ENCODE measurements at places on chromosomes 2 and 18.
A peak's percentile ranks its signal among the peaks of the same experiment; 100 is the strongest.

DNA sequence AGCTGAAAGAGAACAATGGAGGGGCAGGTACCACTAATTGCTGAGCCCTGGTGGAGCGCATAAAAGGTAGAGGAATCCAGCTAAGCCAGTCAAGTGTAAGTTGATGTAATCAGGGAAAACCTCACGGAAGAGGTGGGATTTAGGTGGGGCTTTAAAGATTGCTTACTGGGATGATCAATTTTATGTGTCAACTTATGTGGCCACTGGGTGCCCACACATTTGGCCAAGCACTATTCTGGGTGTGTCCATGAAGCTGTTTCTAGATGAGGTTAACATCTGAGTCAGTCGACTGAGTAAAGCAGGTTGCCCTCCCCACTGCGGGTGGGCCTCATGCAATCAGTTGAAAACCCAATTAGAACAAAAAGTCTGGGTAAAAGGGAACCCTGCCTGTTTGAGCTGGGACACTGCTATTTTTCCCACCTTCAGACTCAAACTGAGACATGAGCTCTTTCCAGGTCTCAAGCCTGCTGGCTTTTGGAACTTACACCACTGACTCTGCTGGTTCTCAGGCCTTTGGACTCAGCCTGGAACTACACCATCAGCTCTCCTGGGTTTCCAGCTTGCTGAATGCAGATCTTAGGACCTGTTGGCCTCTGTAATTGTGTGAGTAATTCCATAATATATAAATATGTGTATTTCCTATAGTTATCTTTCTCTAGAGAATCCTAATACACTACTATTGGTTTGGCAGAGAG is 67.3 kb downstream of the MYO5B start:
- no peak overlapping the region for H3K4me3 ChIP-seq
- no peak overlapping the region for H3K27ac ChIP-seq
- H3K4me1 ChIP-seq = no peaks in the 10 kb centered on the region
- no peaks in the 10 kb centered on the region for H3K36me3 ChIP-seq
- DNase-seq = no peak

GRCh38 chr18:22283397-22283796 is 114.0 kb downstream of the GATA6 start:
- no peak overlapping the region for H3K4me3 ChIP-seq
- H3K27me3 ChIP-seq = no peaks in the 10 kb centered on the region

GRCh38 chr2:126627643-126628042 is 28.3 kb upstream of the GYPC start:
- DNase-seq = no peak
- H3K27ac ChIP-seq = no peak overlapping the region
- no peaks in the 10 kb centered on the region for H3K27me3 ChIP-seq
- H3K4me1 ChIP-seq = no peaks in the 10 kb centered on the region

GRCh38 chr2:177489719-177490301 is 97.2 kb downstream of the AGPS start:
- no peaks in the 10 kb centered on the region for H3K4me1 ChIP-seq
- H3K4me3 ChIP-seq = no peak overlapping the region
- no peak overlapping the region for H3K27ac ChIP-seq
- no peak for DNase-seq
- no peaks in the 10 kb centered on the region for H3K27me3 ChIP-seq

- no peaks in the 10 kb centered on the region for H3K36me3 ChIP-seq
- no peak for DNase-seq
- H3K4me3 ChIP-seq = no peak overlapping the region
- H3K27ac ChIP-seq = no peak overlapping the region
Measured at GRCh38 chr2:222423186-222423585, 1.2 kb upstream of the SGPP2 start.

- H3K4me3 ChIP-seq = no peak overlapping the region
- no peak for DNase-seq
- H3K27me3 ChIP-seq = no peaks in the 10 kb centered on the region
- no peaks in the 10 kb centered on the region for H3K4me1 ChIP-seq
- H3K27ac ChIP-seq = no peak overlapping the region
- no peaks in the 10 kb centered on the region for H3K36me3 ChIP-seq
Measured at GRCh38 chr2:72926811-72927465, 9.6 kb downstream of the EMX1 start.

DNA sequence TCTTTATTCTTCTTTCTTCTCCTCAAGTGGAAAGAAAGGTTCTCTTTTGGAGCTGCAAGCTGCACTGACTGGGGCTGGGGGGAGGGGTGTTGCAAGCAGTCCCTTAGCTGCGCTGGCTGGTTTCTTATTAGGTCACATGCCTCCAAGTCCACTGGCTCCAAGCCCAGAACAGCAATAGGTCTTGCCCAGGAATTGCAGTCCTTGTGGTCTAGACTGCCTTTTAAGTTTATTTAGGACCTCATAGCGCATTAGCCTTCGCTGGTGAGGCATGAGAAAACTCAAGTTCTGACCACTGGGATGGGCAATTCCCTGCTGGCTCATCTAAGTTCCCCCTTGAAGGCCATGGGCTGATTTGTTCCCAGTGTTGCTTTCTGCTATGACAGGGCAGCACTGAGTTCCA is 138.6 kb upstream of the SCN7A start:
- no peaks in the 10 kb centered on the region for H3K27me3 ChIP-seq
- no peak overlapping the region for H3K27ac ChIP-seq
- H3K4me3 ChIP-seq = no peak overlapping the region
- no peak for DNase-seq

DNA sequence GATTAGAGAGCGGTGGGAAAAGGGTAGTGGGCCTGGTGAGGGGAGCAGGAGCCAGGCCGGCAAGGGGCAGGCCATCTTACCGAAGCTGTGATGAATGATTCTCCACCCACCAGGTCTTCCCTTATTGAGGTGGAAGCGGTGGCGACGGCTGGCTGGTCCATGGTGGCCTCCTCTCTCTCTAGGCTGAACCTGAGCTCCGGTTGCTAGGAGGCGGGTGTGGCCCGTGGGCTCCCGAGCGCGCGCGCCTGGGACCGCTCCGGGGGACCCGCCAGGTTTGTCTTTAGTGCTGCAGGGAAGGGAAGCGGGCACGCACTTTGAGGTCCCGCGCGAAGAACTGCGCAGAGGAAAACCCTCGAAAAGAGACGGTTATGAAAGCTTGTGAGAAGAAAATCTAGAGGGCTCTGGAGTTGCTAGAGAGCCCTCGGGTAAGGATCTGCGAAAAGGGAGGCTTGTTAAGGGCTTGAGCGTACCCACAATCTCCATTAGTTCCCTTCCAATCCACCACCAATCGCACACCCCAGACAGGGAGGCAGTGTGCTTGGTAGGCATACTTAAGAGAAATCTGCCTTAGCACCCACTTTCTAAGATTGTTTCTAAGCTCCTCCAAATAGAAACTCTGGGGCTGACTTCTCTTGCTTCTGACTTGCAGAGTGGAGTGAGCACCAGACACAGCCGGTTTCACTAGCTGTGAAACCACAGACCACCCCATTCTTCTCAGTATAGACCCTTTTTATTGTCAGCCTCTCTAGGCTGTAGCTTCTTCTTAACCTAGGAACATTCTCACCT is at the start of gene STPG4:
STPG4 (minus strand) TSS at position 218 of the 786 bp plus-strand sequence; CDS start at position 161, 57 bp downstream.
- H3K4me1 ChIP-seq = no peaks in the 10 kb centered on the region
- no peak within 1 kb of the TSS for H3K4me3 ChIP-seq
- H3K27ac ChIP-seq = no peak within 1 kb of the TSS
- peaks cover 5% of the 10 kb centered on the region for H3K36me3 ChIP-seq
- no peaks in the 10 kb centered on the region for H3K27me3 ChIP-seq

DNA sequence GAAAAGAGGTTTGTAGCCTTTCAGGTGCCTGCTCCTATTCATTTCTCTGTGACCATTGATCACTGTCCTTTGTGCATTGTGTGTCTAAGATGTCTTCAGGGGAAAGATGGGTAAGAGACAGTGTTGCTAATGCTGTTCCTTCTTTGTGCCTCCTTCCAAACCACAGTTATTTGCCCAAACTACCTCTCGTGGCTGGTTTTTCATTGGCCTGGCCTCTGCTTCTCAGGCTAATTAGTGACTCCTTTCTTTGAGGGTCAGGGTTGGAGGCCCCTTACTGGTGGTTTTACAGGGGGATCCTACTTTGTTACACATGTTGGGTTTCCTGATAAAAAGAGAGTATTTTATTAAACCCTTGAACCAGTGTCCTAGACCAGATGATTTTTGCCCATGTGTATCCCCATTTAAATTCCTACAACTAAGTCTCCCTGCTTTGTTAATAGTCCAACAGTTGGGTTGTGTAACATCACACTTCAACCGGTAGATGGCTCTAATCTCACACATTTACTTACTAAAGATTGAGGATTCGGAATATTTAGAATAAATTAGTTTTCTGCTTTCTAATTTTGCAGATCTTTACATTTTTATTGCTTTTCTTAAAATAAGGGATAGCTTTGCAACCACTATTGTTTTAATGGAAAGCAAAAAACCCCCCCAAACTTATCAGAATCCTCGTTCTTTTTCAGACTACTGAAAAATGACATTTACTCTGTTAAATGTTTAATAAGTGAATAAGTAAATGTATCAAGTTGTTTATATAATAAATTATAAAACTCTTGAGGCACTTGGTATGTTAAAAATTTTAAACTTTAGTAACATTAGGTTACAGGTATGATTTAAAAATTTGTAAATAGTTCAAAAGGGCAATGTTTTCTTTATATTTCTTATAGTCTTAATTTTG is 2.4 kb downstream of the MARS2 start:
- H3K27ac ChIP-seq = no peak overlapping the region
- H3K4me1 ChIP-seq = peaks cover 5% of the 10 kb centered on the region
- H3K36me3 ChIP-seq = no peaks in the 10 kb centered on the region
- H3K27me3 ChIP-seq = no peaks in the 10 kb centered on the region
- H3K4me3 ChIP-seq = no peak overlapping the region

- no peaks in the 10 kb centered on the region for H3K36me3 ChIP-seq
- no peaks in the 10 kb centered on the region for H3K27me3 ChIP-seq
- no peak overlapping the region for H3K27ac ChIP-seq
- no peak for DNase-seq
Measured at GRCh38 chr2:46966576-46966975, 51.0 kb upstream of the MCFD2 start.

DNA sequence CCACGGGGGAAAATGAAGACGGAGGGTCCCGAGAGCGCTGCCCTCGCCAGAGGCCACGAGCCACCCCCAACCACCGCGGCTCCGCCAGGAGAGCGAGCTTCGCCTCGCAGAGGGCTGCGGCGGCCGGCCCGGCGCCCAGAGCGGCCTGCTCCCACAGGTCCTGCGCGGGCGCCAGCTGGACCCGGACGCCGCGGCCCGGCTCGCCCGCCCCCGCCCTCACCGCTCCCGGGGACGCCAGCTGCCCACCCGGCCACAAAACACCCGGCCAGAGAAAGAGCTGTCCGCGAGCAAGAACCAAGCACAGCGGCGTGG is 709 bp downstream of the PTPN2 start:
- H3K27me3 ChIP-seq = no peaks in the 10 kb centered on the region
- no peaks in the 10 kb centered on the region for H3K4me1 ChIP-seq
- peak overlapping the region; percentile 85 for H3K27ac ChIP-seq
- peak overlapping the region; percentile 98 for H3K4me3 ChIP-seq
- DNase-seq = no peak
